ENCODE measurements at places on chromosomes 2 and 18. TPM values are rescaled to one million over a fixed set of nuclear protein-coding genes. Genes with fewer than 3 reads are reported as not detected.

ZNF516 gene
- total RNA-seq, result 15.1 TPM

CRACDL gene
- 1.0 TPM for total RNA-seq

GATA6 gene
- 2.1 TPM for total RNA-seq

CGREF1 gene
- total RNA-seq, result 20.4 TPM

LIPG gene
- not detected for total RNA-seq

LONRF2 gene
- 12.1 TPM for total RNA-seq

UPP2 gene
- not detected for total RNA-seq

SH3BP4 gene
- total RNA-seq, result 116 TPM

MAP2 gene
- total RNA-seq, result 2.5 TPM

DTNA gene
- 3.6 TPM for total RNA-seq

ERFE gene
- 29.3 TPM for total RNA-seq

CFAP65 gene
- 0.16 TPM for total RNA-seq

CRYGD gene
- total RNA-seq, result not detected

Measured in SK-MEL-5 (cell line).